ENCODE measurements at places on chromosomes 6 and 20.

- DNase-seq = peak; percentile 54
Observed at GRCh38 chr20:37406010-37406998, 60.4 kb downstream of the SRC start.

GRCh38 chr6:16505711-16506357, 255.4 kb downstream of the ATXN1 start:
- DNase-seq = no peak

DNA sequence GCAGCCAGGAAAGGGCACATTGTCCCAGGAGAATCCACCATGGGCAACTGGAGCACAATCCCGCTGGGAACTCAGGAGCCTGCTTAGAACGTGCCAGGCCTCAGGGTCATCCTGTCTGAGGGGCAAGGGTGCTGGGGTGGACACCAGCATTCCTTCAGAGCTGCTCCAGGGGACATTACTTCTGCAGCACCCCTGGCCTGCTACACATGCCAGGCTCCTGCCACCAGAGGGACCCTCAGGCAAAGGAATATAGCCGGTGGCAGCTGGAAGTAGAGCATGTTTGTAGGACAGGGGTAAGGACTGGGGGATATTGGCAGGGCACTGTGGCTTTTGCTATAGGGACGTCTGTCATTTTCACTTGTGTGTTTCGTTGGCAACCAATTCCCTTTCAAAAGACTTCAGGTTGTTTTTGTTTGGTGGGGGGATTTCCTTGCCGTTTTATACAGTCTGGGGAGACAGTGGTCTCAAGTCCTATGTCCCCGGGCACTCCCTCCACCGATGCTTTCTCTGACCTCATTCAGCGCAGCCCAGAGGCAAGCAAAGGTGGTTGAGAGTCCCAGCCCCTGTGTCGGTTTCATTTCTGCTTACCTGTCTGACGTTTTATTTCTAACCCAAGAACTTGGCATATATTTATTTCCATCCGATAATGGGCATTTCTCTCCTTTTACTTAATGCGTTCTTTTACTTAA, 130.8 kb downstream of the JPH2 start:
- peak; percentile 37 for DNase-seq

DNA sequence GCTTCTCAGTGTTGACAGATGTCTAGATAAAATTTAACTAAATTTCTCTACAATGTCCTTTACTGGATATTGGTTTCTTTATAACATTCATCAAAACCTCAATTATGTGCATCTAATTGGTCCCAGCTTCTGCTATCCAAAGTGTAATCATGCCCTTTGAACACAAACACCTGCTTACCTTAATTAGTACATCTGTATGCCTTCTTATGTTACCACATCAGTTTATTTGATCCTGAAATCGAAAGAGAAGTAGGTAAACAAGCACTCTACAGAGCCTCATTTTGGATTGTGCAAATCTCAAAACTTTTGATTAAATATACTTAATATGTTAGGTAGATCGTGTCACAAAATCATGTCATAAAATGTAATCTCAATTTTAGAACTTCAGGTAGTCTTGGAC, 36.5 kb downstream of the TAB2 start:
- no peak for DNase-seq

- no peak for DNase-seq
Observed at GRCh38 chr6:131758920-131759319, 48.1 kb upstream of the CTAGE9 start.

DNA sequence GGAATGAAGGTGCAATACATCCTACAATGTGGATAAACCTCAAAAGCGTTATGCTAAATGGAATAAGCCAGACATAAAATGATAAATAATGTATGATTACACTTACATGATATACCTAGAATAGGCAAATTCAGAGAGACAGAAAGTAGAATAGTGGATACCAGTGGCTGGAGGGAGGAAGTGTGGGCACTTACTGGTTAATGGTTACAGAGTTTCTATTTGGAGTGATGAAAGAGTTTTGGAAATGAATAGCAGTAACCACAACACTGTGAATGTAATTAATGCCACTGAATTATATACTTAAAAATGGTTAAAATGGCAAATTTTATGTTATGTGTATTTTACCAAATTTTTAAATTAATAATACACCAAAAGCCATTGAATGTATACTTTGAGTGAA, 71.4 kb upstream of the CST7 start:
- no peak for DNase-seq

DNA sequence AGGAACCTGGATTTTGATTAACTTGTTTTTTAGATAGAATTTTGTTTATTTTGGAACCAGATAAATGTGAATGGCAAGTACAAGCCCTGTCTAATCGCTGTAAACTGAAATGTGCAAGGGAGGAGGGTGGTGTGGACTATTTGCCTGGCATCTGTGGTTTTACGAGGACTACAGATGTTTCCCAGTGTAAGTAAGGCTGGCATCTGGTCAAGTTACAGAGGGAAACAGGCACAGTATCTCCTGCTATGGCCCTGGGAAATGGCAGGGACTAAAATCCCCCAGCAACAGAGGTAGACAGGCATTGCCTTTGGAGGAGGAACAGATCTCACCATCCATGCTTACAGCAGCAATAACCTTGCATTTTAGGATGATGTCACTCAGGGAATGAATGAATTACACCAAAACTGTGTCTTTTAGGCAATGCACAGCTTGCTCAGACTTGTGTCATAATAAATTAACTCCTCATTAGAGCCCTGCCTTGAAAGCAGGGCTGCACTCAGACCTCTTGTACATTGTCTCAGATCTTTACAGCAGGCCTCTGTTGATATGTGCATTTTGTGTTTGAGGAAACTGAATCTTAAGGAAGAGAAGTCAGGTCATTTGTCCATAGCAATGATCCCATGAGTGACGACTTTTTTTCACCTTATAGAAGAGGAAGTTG, 96.2 kb downstream of the TCP11 start:
- no peak for DNase-seq

- DNase-seq = no peak
Observed at GRCh38 chr20:4767084-4767483, 45.4 kb downstream of the PRND start.

- no peak for DNase-seq
Observed at GRCh38 chr20:62624719-62625453, 17.4 kb upstream of the SLCO4A1 start.

DNA sequence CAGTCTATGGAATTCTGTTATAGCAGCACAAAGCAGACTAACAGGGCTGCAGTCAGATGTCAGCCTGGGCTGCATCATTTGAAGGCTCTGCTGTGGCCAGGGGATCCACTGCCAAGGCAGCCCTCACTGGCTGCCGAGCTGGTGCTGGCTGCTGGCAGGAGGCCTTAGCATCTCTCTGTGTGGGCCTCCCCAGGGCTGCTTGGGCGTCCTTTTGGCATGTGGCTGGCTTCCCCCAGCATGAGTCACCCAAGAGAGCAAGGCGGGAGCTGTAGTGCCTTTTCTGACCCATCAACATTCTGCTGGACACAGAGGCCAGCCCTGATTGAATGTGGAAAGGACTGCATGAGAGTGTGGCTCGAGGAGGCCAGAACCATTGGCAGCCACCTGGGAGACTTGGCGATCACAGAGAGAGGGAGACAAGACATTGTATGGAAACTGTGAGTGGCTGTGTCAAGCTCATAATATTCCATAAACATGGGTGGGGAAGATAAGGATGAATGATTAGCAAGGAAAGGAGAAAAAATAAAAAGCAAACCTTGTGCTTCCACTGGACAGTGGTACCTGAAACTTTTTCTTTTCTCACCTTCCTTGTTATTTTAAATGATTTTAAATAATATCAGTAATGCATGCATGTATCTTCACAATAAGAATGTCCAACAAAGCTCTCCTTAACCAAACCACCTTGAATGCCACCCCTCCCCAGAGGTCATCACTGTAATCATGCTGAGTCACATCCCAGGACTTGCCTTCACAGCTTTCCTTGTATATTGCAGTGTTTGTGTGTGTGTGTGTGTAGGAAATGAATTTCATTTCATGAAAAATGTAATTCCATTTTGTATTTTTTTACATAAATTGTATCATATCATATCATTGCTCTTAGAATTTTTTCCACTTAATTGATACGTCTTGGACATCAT, 55.0 kb upstream of the VSX1 start:
- peak; percentile 92 for DNase-seq

- DNase-seq = no peak
Observed at GRCh38 chr6:108771421-108771820, 76.8 kb upstream of the ARMC2 start.

DNA sequence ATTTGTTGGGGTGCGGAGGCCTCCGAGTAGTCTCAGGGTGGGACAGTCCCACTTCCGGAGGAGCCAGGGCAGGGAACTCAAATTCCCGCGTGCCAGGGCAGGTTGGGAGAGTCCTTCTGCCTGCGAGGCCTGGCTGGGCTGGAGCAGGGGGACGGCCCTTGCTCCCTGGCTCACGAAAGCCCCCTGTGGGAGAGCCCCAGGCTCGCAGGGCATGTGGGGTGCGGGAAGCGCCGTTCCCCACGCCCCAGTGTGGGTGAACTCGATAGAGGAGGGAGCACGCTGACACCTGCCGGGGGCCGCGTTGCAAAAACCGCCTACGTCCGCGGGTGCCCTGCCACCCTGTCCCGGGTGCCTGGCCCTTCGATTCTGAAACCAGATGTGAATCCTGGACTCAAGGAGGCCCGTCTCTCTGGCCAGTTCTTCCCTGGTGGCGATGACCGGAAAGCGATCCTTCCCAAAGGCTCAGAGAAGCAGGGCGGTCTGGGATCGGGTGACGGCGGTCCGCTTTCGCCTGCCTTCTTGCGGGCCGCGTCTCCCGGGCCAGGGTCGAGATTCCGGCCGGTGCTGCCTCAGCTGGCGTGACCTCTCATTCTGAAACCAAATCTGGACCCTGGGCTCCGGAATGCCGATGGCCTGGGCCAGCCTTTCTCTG, 1846.5 kb upstream of the DEFB115 start:
- DNase-seq = no peak

GRCh38 chr20:1274485-1275311, 8.6 kb downstream of the SNPH start:
- no peak for DNase-seq

GRCh38 chr20:44717986-44718385, 2.8 kb downstream of the CCN5 start:
- no peak for DNase-seq

- DNase-seq = no peak
Observed at GRCh38 chr6:130937942-130938604, 110.9 kb downstream of the SMLR1 start.

DNA sequence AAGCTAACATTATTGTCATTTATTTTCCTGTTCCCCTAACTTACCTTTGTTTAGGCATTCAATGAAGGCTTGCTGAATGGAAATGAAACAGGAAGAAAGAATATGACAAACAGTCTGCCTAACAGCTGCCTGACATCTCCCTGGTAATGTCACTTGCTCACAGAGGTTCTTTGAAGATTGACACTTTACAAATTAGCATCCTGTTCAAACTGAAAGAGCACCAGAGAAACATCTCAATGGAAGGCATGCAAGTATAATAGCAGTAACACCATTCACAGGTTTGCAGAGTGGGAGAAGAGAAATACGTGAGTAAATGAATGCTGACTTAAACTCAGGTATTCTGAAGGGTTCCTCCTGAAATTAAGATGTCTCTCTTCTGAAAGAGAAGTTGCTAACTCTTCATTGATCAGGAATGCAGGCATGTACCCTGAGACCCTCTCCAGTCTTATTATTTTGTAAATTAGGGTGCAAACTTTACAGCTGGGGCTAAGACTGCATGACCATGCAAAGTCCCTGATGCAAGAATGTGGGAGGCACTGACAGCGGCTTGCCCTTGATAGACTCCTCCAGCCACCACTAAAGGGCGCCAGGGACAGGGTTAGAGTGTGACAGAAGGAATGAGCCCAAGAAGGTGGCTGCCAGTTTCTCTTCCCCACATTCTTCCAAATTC, 1.3 kb upstream of the SMLR1 start:
- no peak for DNase-seq

DNA sequence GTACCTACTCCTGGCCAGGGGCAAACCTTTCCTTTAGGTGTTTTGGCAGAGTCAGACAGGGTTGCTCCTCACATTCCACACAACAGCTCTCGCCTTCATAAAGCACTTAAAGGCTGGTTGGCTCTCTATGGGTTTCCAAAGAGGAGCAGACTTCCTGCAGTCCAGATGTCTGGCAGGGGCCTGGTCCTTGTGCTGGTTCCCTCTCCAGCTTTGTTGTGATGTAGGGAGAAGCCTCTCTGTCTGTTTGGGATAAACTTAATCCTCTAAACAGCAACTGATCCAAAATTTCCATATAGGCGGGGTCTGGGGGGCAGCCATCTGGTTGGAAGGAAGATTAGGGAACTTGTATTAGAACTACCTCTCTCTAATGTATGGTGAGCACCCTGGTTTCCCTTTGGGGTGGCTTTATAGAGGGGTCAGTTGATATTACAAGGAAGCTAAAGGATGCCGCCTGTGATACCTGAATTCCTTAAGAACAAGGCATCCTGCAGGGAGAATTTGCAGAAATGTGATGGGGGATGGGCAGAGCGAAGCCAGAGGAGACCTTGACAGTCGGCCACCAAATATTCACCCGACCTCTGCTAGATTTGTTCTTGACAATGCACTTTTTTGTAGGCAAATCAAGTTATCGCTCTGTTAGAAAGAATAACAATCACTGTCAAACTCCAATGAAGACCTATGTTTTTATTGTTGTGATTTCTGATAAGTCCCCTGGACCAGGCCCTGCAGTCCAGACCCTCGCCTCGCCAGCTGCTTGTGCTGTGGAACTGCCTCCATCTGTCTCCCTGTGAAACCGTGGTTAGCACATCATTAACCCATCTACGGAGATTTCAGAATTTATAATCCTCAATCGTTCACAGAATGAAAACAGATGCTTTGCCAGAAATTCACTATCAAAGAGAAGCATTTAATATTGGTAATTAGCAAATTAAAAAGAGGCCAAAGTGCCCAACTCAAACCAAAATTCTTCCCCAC, 94.0 kb upstream of the RALGAPA2 start:
- no peak for DNase-seq

DNA sequence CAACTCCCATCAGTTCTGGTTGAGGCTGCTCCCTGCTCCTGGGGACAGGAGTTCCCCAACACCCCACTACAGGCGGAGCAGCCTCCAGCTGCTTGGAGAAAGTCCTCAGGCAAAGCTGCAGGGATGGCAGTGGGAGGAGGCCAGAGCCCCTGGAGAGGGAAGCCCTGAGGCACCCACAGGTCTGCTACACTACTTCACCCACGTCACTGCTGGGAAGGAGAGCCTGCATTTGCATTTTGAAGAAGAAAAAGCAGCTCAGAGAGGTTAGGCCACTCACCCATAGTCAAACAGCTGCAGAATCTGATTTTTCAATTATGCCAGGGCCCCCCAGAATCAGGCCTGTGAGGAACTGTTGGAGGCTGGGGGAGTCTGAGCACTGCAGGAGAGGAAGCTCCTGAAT, 17.2 kb downstream of the BFSP1 start:
- no peak for DNase-seq

DNA sequence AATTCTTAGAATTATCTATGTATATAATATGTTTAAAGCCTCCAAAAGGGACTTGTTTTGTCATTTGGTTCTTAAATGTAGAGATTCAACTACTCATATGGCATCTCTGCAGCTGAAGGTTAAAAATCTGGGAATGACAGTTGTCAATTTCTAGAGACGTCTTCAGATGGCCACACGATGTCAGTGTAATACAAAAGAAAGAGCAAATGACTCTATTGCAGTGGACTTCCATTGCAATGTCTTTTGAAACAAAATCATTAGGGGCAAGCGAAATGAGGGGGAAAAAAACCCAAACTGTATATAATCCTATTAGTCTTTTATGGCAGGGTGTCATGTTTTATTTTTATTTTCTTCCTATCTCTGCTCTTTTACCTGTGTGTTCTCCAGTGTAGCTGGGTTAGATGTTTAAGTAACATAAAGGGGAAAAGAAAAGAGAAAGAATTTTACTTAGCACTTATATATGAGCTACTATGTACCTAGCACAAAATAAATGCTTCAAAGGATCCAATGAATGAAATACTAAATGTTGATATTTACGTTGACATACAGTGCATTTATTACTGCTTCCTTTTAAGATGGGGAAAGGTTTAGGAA, 26.2 kb downstream of the CCN2 start:
- DNase-seq = peak; percentile 63

- DNase-seq = no peak
Observed at GRCh38 chr6:80223743-80224212, 117.3 kb downstream of the BCKDHB start.

Data from ACHN (cell line).